ENCODE measurements at places on chromosomes 7 and 10. TPM values are rescaled to one million over a fixed set of nuclear protein-coding genes. Genes with fewer than 3 reads are reported as not detected.

Gene NRP1
- 1.2 TPM for polyA plus RNA-seq

Gene POLR2J2
- 2.1 TPM for polyA plus RNA-seq

Gene SFRP5
- polyA plus RNA-seq: 8.6 TPM

Gene C10orf67
- 0.03 TPM for polyA plus RNA-seq

Gene TBATA
- polyA plus RNA-seq: not detected

Gene SPDYE6
- polyA plus RNA-seq: not detected

Gene GHRHR
- 1.6 TPM for polyA plus RNA-seq

Data from H1 (cell line).